ENCODE measurements at places on chromosomes 7 and 10.

DNA sequence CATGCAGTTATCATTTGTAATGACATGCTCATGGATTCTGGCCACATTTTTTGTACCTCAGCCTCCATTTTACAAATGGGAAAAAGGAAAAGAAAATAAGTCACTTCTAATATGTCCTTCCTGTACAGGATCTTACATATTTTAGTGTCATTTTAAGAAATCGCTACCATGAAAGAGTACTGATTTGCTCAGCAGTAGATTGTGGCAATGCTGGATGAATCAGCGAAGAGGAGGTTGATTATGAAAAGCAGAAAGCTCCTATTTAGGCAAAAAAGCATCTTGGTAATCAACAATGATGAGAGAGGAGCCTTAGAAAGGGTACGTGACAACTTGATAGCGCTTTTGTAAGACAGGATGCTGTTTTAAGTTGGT, 522.9 kb downstream of the PARD3 start:
- no peak for DNase-seq

DNA sequence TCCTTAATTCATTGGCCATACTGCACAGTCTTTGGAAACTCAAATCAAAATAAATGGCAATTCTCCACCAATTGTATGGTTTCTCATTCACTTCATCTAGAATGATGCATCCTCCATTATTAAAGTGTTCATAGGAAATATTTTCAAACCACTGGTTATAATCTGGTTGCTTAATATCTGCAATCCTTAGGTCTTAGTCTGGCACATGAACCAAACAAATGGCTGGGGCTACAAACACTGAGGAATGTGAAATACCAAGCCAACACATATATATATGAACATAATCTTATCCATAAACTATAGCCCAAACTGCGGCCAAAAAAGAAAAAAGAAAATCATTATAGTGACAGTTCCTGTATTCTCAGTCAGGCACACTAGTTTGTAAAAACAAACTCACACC, 5.7 kb upstream of the MSS51 start:
- no peak for DNase-seq

DNA sequence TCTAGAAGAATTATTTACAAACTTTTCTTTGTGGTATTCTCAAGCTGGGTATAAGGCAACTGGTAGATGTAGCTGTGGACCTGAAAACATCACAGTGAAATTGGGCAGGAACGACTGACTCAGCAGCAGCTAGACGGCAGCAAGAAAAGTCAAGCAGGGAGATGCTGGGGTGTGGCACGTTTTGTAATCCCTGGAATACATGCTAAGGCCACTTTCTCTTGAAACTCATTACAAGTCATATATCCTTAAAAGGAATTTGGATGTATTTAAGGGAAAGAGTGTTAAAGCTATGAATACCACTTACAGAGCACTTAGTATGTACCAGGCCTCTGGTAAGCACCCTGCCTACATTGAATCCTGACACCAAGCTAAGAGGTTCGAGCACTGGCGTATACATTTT, 17.4 kb downstream of the BEND7 start:
- DNase-seq: no peak

- DNase-seq: no peak
Measured at GRCh38 chr7:82164813-82165212, 278.8 kb downstream of the CACNA2D1 start.

DNA sequence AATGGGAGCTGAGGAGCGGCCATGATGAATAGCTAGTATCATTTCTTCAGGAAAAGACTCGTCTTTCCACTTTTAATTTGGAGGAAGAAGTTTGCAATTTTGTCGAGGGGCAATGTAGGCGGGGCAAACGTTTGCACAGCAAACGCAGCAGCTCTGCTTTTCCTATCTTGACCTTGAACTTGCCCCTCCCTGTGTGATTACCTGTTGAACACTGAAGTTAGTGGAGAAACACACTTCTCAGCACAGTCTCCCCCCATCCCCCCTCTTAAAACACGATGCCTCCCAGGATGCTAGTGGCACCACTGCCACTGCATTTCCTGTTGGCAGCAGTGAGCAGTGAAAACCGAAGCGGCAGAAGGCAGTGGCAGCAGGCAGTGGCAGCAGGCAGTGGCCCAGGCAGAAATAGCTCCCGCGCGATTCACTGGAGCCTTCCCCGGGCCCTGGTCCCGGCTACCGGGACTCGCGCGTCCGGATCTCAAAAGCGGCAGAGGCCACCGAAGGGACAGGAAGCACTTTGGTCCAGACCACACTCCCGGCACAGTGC, at the start of gene EPDR1:
TSS of gene EPDR1 (plus strand) at position 336 of the 544 bp plus-strand sequence. CDS start 300 bp downstream, outside the sequence.
- DNase-seq: no peak

DNA sequence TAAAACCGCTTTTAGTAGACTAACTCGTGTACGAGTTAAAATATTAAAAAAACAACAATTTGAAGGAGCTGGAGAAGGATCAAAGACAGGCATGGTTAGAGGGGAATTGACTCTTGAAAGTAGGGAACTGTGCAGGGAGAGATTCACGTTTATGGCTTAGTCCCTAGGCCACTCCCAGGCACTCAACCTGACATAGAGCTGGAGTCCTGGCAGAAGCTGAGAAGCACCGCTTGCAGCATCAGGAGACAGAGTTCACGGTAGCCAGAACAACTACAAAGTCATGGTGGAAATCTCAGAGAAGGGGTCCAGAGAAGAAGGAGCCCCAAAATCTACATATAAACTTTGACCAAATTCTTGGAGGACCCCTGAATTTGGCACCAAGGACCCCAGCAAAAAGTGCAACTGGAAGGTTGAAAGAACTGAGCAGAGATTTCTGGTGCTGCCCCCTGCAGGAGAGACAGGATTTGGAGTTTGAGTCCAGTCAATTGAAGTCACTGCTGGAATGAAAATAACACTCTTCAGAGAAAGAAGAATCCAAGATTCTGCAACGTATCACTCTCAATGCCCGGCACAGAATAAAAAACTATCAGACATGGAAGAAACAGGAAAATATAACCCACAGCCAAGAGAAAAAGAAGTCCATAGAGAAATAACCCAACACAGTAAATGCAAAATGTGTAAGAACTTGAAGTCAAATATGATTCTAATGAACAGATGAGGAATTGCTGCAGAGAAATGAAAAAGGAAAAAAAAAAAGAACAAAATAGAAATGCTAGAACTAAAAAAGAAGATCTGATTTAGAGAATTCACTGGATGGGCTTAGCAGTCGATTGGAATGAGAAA, 493.3 kb upstream of the PODXL start:
- DNase-seq: no peak

DNA sequence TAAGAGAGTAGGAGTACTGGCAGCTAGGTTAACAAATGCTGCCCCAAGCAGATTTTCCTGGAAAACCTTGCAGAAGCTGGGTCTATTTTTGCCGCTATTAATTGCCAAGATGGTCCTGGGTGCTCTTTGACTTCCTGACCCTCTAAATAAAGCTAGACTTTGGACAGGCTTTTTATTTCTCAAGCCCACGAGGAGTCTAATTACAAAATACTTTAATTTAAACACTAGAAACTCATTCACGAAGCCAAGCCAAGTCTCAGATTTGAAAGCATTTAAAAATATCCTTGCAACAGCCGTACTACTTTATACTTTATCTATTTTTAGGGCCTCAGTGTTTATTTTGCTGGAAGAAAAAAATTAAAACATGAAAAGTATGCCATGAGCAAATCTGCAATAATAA, 45.1 kb downstream of the TMEM26 start:
- no peak for DNase-seq
